ENCODE measurements at places on chromosomes 2 and 18.

DNA sequence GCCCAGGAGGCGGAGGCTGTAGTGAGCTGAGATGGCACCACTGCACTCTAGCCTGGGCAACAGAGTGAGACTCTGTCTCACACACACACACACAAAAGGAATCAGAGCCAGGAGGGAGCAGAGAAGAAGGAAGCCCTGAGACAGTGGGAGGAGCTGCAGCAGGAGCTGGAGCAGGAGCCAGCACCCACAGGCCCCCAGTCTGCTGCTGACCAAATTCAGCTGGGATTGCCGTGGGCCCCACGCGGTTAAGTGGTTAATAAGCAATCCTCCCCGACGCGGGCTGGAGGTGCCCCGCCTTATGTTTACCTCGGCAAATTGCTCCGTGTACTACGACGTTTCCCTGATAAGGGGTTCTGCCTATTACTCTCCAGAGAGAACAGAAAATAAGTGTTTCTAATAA is 265.3 kb downstream of the TWIST2 start:
- no peak for DNase-seq

- no peak for DNase-seq
Measured at GRCh38 chr18:3441290-3441689, 8.7 kb upstream of the TGIF1 start.

DNA sequence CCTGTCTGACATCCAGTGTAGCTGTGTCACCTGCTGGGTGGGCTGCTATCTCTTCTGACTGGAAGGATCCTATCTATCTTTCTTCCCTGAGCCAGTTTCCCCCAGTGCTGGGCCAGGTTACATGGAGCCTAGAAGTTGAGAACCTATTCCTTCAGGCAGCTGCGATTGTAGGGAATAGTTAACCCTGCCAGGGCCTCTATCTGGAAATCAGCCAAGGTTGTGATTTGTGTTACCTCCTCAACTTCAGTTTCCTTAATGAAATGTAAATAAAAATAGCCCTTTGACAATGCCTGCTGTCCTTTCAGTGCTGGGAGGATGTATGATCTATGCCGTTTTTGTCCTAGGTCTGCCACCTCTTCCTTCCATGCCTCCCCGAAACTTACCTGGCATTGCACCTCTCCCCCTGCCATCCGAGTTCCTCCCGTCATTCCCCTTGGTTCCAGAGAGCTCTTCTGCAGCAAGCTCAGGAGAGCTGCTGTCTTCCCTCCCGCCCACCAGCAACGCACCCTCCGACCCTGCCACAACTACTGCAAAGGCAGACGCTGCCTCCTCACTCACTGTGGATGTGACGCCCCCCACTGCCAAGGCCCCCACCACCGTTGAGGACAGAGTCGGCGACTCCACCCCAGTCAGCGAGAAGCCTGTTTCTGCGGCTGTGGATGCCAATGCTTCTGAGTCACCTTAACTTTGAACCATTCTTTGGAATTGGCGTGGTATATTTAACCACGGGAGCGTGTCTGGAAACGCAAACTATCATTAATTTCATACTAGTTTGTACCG is 36.6 kb downstream of the GORASP2 start:
- DNase-seq = no peak

DNA sequence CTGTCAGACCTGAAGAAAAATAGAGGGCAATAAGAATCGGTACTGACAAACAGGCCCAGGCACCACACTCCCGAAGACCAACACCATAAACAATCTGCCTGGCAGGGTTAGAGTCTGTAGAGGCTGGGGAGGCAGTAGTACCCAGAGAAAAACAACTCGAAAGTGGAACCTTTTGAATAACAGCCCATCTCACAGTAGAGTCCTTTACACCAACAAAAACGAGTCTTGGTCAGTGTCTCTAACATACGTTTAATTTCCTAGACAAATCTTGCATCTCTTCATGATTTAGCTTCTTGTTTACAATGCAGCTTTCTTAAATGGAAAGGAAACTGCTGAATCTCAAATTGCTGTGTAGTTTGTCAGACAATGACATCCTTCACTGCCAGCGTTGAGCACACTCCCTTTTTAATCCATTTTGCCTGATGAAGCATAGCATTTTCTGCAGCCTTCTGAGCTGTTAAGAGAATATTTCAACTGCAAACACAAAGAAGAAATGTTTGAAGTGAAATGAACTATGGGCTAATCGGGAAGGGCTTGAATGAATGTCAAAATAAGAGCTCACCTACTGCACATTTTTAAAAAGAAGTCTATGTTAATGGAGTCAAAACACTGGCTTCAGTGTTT is 73.1 kb upstream of the DSG1 start:
- no peak for DNase-seq

DNA sequence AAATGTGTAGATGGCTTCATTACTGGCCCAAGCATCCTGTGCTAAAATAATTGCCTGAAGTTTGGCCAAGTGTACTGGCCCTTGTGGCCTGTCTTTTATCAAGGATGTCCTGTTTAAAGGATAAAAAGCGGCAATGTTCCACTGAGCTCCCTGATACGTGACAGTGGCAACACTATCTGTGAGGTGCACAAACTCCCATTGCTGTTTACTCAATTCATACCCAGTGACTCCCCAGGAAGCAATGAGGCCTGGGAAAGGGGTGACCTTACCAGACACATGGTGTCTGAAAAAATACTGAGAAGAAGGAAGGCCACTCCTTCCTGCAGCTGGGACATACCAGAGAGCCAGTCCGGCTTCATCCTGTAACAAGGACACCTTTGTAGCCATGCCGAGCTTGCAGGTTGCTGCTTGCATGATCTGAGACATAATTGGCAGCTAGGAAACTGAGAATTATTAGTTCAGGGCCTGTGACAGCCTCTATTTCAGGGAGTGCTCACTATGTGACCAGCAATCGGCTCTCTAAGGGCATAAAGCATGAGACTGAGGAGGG is 198.5 kb upstream of the LRATD1 start:
- no peak for DNase-seq

DNA sequence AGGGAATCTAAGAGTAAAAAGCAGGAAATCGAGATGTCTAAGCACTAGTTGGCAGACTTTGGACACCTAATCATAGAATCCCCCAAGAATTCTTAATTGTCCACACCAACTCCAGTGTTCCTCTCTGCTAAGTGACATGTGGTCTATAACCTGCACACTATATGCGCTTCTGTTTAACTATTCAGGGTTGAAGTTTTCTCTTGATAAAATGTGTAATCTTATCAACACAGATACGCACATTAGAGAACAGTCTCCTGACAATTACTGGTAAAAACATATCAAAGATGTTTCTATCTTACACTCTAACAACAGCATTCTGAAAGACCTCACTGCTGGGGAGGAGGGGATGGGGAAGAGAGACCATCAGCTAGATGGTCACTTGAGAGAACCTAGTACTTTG is 3.9 kb downstream of the ABCB11 start:
- DNase-seq = no peak

GRCh38 chr2:222305516-222306392 is 7.0 kb upstream of the PAX3 start:
- DNase-seq = no peak

- DNase-seq = no peak
Measured at GRCh38 chr2:170680172-170680941, 34.8 kb upstream of the SP5 start.

GRCh38 chr2:8525582-8526402 is 156.1 kb upstream of the ID2 start:
- no peak for DNase-seq

GRCh38 chr2:171409436-171409971 is 24.3 kb downstream of the METTL8 start:
- no peak for DNase-seq

- DNase-seq = no peak
Measured at GRCh38 chr18:63730773-63731172, 28.0 kb downstream of the SERPINB11 start.

GRCh38 chr2:77521548-77521891 is 656 bp downstream of the LRRTM4 start:
- DNase-seq = no peak

DNA sequence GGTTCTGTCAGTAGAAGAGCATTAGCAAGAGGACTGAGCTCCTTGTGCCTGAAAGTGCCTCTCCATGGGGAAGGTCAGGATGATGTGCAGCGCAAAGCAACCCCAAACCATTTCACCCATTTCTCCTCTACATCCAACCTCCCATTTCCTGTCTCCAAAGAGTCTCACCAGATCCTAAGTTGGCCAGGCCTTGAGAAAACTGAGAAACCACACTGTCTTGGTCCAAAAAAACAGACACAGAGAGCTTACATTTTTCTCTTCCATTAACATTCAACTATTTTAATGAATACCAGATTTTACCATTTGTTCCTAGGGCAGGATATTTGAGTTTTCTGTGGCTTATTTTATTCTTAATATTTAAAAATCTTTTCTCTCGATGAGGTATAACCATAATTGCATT is 195.0 kb downstream of the EPHA4 start:
- DNase-seq = no peak

DNA sequence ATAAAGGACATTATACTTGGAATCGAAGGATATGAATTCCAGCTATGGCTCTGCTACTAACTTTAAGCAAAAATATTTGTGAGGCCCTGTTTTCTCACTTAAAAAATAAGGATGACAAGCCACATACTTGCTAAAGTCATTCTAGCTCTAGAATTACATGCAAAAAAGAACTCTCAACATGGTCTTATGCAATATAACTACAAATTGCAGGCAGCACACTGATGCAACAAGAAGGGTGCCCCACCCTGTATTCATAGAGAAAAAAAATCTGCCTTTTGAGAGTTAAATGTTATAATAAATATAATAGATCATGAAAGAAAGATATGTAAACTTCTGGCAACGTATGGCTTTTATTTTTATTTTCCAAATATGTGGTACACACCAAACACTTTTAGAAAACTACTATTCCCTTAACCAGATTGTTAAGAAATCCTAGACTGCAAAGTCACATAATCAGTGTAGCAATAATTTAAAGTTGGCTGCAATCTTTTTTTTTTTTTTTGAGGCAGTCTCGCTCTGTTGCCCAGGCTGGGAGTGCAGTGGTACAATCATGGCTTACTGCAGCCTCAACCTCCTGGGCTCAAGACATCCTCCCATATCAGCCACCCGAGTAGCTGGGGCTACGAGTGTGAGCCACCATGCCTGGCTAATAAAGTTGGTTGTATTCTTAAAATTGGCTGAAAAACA is 40.2 kb upstream of the WDSUB1 start:
- DNase-seq = no peak

DNA sequence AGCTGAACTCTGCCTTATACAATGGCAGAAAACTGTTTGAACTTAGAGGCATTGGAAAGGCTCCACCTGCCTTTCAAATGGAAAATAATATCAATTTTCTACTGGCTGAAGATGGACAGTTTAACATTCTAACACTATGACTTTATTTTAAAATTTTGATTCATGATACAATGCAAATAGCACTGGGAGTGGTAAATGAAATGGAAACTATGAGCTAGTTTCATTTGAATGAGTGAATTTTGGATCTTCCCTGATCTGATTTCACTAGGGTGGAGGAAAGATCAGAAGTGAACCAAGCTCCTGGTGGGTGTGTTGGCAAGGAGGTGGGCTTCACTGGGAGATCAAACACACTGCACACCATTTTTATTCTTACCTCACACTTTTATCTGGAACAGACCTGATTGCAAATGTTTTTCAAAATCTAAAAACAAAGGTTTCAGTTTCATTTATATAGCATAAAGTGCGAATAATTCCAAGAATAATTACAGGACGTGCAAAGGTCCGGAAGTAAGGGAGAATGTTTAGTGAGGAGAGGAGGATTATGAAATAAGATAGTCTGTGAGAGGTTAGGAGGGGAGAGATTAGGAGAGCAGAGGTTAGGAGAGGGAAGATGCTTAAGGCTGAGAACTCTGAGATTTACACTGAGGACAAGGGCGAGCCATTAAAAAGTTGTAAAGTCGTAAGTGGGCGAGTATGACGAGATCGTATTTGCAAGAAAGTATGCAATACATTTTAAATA is 18.6 kb upstream of the MBP start:
- DNase-seq = no peak

DNA sequence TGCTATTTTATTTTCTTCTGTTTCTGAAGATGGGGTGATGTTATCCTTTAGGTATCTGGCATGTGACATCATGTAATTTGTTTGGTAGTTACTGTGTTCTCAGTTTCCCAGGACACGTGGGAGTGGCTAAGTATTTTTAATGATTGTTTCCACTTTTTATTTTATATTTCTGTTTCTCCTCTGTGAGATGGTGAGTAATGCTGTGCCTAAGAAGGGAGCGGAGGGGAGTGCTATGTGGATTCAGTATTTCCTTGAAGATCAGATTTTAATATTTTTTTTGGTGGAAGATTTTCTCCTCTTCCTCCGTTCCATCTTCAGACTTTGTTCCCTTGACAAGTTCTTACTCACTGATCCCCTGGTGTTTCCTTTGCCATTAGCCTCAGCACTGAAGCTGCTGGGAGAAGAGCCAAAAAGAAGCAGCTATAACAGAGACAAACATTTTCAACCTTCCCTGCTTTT is 180.0 kb upstream of the MMADHC start:
- no peak for DNase-seq

DNA sequence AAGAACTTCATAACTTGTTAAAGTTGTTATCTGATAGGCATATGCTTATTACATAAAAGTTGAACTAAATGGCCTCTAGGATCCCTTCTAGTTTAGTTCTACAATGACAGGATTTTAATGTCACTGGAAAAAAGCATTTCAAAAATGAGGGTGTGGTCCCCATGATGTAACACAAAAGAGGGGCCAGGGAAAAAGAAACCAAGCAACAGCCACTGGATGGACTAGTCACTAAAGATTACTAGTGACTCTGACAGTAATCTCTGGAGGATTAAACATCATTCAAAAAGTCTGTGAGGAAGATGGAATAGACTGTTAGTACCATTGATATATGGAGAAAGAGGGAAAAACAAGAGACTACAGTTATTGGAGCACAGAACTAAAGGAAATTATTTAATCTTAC is 22.6 kb downstream of the SEPTIN10 start:
- no peak for DNase-seq

- DNase-seq = no peak
Measured at GRCh38 chr2:241774419-241775222, 2.0 kb upstream of the GAL3ST2 start.

DNA sequence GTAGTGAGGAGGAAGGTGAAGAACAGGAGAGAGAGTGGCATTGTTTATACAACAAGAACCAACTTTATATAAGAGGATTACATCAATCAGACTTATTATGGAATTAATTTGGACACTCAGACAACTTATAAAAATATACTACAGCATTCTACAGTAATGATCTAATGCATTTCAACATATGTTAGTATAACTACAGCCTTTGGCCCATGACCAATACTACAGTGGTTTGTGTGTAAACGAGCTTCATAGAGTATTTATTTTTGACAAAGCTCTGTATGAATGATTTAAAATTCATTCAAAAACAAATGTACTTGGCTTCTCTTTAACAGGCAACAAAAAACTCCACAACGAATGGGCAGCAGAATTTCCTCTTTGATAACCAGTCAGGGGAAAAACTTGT is 72.8 kb downstream of the ZNF521 start:
- no peak for DNase-seq

- no peak for DNase-seq
Measured at GRCh38 chr2:120760446-120761135, 24.9 kb downstream of the GLI2 start.

GRCh38 chr2:241989074-241989473 is 119.5 kb downstream of the RTP5 start:
- no peak for DNase-seq

- no peak for DNase-seq
Measured at GRCh38 chr2:101112772-101113157, 38.4 kb downstream of the TBC1D8 start.

GRCh38 chr2:11222845-11223244 is 67.6 kb downstream of the SLC66A3 start:
- DNase-seq = no peak

GRCh38 chr2:65553504-65554074 is 121.2 kb upstream of the SPRED2 start:
- DNase-seq = no peak

- no peak for DNase-seq
Measured at GRCh38 chr2:168216351-168217005, 30.9 kb downstream of the STK39 start.
